Stimulated activated CD4-positive, alpha-beta T cell treated with anti-CD3 and anti-CD28 coated beads, Interleukin-15, amount 100 ng/mL, for 48 hours (primary cell): ENCODE measurements at places on chromosomes 3 and 15.

GRCh38 chr3:48694610-48695392 lies 9.1 kb upstream of the NCKIPSD start:
- DNase-seq = no peak

GRCh38 chr3:139447486-139447885 lies 28.8 kb downstream of the RBP2 start:
- no peak for DNase-seq

- no peak for DNase-seq
Measured at GRCh38 chr15:58438956-58439355, 7.2 kb downstream of the LIPC start.

GRCh38 chr15:51331141-51331540 lies 7.3 kb downstream of the CYP19A1 start:
- no peak for DNase-seq

DNA sequence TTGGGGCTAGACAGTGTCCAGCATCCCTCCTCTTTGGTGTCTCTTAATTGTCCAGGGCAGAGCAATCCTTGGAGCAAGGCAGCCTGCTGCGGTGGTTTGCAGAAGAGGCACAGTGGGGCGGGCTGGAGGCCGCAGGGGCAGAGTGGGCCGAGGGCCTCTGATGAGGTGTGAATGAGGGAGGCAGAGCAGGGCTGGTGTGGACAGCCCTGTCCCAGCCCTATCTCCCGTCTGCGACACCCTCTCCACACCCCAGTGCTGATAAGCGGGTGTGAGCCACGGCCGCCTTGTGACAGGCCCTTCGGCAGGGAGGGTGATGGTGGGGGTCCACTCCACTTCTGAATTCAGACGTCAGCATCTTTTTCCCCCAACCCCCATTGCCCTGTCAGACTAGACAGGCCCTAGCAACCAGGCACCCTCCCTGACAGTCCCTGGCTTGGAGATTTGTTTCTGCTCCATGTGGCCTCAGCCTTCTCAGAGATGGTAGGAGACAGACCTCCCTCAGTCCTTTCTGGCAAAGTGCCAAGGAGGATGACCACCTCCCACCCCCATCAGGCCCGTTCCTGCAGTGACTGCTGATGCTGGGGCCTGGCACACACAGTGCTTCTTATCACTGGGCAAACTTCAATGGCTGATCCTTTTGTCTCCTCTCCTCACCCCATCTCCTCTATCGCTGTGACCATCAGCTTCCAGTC lies 37.3 kb downstream of the EXOG start:
- no peak for DNase-seq

- DNase-seq = no peak
Measured at GRCh38 chr3:52385157-52385556, 59.7 kb downstream of the SEMA3G start.

- no peak for DNase-seq
Measured at GRCh38 chr15:40721701-40722100, 26.7 kb downstream of the RAD51 start.

DNA sequence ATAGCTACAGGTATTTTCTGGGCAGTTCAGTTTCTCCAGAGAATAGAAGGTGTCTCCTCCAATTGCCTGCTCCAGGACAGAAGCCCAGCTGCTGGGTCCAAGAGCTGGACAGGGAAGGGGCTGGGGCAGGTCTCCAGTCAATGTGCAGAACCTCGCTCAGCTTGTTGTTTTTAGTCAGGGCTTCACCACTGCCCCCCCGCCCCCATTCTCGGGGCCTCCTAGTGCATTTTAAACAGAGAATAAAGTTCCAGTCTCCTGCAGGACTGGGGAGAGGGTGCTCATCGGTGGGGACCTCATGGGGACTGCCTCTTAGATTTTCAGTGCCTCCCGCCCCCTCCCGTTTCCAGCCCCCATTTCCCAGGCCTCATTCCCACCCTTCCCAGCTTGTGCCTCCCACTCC lies 216.6 kb downstream of the XXYLT1 start:
- DNase-seq = no peak

GRCh38 chr3:182608832-182609231 lies 184.5 kb upstream of the ATP11B start:
- no peak for DNase-seq

DNA sequence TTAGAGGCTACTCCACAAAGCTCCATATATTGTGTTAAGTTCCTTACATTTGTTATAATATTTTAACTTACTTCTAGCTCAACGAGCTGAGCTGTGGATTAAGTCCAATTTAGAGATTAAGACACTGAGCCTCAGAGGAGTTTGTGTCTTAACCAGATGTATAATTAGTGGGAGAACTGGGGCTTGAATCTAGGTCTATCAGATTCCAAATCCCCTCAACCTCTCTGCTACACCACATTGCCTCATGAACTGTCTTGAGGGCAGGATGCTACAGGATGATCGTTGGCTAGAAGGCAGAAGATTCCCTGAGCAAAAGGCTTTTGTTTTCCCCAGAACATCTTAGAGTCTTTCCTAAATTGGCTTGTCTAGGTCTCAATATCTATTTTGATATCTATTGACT lies 890.8 kb downstream of the NAALADL2 start:
- no peak for DNase-seq

- no peak for DNase-seq
Measured at GRCh38 chr3:104521606-104522336, 844.9 kb upstream of the ALCAM start.

- DNase-seq = no peak
Measured at GRCh38 chr3:107394502-107394901, 17.3 kb downstream of the CCDC54 start.

DNA sequence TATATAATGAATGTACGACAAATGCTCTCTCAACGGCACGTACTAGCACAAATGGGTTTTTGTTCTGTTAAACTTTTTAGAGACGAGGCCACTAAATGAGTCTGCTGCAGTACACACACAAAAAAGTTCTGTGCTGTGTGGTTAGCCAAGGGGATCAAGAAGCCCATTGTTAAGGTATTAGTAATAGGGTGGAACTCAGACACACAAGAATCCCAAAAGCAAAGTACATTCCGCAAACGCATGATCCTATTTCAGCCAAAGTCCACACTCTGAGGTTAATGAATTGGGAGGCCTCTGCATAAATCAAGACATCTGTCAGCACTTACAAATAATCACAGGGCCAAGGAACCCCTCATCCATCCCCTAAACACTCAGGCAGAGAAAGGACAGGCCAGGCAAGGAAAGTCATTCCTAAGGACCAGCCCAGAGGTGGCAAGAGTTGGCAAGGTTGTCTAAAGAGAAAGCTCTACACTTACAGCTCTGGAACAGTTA lies 12.1 kb downstream of the OSBPL10 start:
- no peak for DNase-seq

DNA sequence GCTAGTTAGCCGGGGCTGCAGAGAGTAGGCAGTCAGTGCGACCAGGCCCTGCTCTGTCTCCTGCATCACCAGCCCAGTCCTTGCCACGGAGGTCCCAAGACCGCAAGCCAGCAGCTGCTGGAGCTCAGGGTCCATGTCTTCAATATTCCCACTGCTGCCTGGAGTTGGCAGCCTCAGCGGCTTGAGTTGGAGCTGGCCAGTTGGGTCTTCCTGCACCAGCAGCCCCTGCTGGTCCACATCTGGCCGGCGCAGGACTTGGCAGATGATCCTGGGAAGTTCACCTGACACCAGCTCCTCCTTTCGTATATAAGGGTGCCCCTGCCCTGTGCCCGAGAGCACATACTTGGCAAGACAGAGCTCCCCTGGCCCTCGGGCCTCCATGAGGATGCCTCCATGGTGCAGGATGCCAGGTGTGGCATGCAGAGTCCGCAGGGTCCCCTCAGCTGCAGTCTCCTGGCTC lies 5.7 kb downstream of the XIRP1 start:
- no peak for DNase-seq

- no peak for DNase-seq
Measured at GRCh38 chr3:67286586-67286985, 288.5 kb downstream of the KBTBD8 start.

DNA sequence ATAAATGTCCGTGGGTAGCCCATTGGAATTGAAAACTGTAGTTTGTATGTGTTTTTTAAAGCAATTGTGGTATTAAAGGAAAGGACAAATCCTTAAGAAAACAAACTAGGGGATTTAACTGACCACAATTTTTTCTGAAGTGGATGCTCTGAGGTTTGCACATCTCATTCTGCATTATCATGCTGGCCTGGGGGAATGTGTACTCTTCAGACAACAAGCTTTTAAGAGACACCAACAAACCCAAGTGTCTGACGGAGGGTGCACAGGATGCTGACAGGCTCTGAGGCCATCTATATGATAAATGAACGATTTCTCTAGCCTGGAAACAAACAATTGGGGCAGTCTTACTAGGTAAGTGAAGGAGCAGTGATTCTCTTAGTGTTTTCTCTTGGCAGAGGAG lies 9.1 kb downstream of the LINS1 start:
- no peak for DNase-seq

DNA sequence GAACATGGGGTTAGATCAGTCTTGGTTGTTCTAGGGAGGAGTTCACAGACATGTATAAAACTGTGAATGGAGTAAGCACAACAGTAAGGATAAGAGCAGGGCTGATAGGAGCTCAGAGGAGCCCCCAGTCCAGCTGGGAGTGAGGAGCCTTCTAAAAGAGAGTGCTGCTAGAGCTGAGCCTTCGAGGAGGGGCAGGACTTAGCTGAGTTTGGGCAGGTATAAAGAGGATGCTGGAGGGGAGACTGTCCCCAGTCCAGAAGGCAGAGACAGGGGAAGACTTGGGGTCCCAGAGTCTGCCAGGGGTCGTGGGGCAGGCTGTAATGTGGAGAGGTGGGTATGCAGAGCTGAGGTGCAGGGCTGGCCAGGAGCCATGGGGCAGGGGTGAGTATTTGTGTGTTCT lies 12.1 kb downstream of the CAND2 start:
- DNase-seq = no peak

- no peak for DNase-seq
Measured at GRCh38 chr3:139199421-139200010, 144.3 kb upstream of the MRPS22 start.

- DNase-seq = no peak
Measured at GRCh38 chr3:193981504-193981903, 154.4 kb upstream of the HES1 start.
